Stimulated activated CD8-positive, alpha-beta memory T cell treated with anti-CD3 and anti-CD28 coated beads, Interleukin-7, amount 100 ng/mL, for 1 hour (primary cell): ENCODE measurements at places on chromosomes 5 and 9.

- no peak for DNase-seq
These were observed 41.0 kb downstream of the FGD3 start for GRCh38 chr9:92988215-92988768.

DNA sequence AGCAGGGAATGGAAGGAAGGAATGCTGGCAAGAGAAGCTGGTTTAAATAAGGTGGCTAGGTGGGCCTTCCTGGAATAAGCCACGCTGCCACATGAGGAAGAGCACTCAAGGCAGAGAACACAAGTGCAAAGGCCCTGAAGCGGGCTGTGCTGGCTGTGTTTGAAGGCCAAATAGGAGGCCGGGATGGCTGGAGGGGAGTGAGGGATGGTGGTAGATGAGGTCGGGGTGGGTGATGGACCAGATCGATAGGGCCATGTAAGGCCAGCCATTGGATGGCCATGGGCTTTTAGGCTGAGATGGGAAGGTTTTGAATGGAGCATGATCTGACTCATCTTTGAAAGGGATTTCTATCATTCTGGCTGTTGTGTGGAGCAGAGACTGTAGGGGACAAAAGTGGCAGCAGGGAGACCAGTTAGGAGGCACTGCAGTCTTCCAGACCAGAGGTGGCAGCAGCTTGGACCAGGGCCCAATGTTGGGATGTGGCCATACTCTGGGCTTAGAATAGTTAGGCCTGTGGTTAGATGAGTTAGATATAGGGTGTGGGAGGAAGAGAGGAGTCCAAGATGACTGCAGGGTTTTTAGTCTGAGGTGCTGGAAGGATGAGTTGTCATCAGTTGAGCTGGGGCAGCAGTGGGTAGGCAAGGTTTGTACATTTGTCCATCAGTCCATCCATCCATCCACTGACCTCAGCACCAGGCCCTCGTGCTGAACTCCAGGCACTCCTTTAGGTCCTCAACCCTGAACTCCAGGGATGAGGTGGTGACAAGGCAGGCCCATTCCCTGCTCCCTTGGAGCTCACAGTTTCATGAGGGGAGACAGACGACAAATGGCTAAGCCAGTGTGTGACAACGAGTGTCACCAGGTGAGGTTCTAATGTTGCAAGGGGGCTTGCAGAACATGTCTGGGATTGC is 30.3 kb downstream of the NDST1 start:
- no peak for DNase-seq

DNA sequence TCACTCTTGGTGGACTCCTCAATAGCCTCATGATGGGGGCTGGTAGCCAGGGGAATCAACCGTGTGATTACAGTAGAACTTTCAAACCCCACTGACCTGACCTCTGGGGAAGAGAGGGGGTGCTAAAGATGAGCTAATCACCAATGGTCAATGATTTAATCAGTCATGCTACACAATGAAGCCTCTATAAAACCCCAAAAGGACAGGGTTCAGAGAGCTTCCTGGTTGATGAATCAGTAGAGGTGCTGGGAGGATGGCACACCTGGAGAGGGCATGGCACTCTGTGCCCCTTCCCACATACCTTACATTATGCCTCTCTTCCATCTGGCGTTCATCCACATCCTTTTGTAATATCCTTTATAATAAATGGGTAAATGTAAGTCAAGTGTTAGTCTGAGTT is 8.9 kb upstream of the SH3TC2 start:
- no peak for DNase-seq

GRCh38 chr9:128099231-128099931 is 28.1 kb downstream of the PTGES2 start:
- DNase-seq, result no peak

DNA sequence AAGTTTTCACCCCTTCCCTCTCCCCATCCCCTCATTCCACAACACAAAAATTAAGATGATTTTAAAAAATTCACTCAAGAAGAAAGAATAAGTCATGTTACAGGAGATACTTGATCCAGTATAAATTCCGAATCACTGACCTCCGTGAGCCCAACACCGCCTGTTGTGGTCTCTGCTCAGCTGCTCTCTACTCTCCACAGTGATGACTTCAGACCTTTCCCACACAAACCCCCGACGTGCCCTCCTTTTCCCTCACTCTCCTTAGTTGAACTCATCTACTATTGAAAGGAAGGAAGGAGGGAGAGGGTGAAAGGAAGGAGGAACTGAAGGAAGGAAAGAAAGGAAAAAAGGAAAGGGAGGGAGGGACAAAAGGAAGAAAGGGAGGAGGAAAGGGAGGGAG is 55.1 kb downstream of the ZNF354C start:
- DNase-seq, result no peak

- no peak for DNase-seq
These were observed 8.3 kb upstream of the TGFBI start for GRCh38 chr5:136020383-136021015.

DNA sequence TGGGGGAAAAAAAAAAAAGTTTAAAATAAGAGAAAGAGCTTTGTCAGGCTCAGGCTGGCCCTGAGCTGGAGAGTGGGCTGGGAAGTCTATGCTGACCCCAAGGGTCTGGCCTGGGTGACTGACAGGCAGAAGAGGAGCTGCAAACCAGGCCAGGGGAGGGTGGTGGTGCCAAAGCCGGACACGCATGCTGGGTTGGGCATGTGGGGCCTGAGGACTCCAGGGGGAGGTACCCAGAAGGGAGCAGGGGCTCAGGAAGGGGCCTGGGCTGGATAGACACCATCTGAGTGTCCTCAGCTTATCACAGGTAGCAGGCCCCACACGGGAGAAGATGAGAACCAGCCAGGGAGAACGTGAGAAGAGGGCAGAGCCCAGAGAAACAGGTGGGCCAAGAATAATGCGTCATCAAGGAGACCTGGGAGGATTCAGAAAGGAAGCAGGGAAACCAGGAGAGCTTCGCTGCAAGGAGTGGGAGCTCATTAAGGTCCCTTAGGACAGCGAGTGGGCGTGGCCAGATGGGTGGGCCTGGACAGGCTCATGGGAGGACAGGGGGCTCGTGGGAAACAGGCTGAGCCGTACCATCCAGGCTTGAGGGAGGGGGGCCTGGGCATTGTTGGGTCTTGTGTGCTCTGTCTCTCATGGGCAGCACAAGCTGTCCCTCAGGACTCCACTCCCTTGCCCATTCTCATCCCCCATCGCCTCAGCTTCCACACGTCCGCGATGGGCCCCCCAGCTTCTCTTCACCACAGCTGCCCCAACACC is 16.0 kb downstream of the TMOD1 start:
- DNase-seq, result no peak

DNA sequence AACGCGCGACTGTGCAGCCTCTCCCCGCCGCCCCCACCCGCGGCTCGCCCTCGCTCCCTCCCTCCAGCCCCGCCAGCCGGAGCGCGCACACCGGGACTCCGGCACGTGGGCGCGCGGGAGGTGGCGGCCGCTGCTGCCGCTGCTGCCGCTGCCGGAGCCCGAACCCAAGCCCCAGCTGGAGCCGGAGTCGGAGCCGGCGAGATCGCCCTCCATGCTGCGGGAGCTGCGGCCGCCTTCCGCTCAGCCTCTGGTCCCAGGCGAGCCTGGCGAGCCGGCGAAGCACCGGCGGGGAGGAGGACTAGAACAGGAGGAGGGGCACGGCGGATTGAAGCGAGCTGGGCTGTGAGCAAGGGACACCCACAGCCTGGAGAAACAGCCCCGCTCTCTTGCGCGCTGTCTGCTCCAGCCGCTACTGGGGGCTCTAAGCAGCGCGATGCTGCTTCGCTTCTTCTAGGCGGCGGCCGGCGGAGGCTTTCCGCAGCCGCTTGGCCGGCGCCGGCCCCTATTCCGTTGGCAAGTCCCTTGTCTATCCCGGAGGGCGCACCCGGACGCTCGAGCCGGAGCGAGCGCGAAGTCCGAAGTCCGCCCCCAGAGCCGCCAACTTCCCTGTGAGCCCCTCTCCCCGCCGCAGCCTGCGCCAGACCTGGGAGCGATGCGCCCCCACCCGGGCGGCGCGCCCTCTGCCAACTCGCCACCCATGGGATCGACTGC is 598.7 kb upstream of the SGCD start:
- no peak for DNase-seq

- DNase-seq, result no peak
These were observed 111.4 kb downstream of the LHX2 start for GRCh38 chr9:124122813-124123462.

DNA sequence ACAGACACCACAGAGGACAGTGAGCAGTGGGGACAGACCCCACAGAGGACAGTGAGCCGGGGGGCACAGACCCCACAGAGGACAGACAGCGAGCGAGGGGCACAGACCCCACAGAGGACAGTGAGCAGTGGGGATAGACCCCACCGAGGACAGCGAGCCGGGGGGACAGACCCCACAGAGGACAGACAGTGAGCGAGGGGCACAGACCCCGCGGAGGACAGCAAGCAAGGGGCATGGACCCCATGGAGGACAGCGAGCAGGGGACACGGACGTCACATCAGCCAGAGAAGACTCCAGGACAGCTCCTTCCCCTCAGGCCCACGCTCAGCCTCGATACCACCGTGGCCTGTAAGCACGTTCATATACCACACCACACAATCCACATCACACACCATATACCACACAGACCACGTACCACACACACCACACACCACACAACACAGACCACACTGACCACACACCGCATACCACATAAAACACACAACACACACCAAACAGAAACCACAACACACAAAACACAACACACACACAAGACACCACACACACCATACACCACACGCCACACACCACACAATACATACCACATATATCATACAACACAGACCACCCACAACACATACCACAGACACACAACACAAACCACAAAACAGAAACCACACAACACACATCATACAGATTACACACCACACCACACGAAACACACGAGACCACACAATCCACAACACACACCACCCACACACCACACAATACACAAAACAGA is 5.2 kb upstream of the ZDHHC11 start:
- no peak for DNase-seq

- no peak for DNase-seq
These were observed 1193.7 kb upstream of the CDH18 start for GRCh38 chr5:21181609-21182125.

DNA sequence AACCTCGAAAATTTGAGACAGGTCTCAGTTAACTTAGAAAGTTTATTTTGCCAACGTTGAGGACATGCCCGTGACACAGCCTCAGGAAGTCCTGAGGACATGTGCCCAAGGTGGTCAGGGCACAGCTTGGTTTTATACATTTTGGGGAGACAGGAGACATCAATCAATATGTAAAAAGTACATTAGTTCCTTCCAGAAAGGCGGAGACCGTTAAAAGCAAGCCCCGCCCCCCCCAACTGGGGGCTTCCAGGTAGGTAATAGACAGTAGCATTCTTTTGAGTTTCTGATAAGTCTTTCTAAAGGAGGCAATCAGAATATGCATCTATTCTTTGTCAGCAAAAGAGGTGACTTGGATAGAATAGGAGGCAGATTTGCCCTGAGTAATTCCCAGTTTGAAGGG is 599 bp upstream of the MOCS2 start:
- DNase-seq, result no peak

- no peak for DNase-seq
These were observed 226.6 kb downstream of the SAXO1 start for GRCh38 chr9:18806232-18807080.

- no peak for DNase-seq
These were observed 336.9 kb downstream of the ARHGEF28 start for GRCh38 chr5:73962801-73963425.

DNA sequence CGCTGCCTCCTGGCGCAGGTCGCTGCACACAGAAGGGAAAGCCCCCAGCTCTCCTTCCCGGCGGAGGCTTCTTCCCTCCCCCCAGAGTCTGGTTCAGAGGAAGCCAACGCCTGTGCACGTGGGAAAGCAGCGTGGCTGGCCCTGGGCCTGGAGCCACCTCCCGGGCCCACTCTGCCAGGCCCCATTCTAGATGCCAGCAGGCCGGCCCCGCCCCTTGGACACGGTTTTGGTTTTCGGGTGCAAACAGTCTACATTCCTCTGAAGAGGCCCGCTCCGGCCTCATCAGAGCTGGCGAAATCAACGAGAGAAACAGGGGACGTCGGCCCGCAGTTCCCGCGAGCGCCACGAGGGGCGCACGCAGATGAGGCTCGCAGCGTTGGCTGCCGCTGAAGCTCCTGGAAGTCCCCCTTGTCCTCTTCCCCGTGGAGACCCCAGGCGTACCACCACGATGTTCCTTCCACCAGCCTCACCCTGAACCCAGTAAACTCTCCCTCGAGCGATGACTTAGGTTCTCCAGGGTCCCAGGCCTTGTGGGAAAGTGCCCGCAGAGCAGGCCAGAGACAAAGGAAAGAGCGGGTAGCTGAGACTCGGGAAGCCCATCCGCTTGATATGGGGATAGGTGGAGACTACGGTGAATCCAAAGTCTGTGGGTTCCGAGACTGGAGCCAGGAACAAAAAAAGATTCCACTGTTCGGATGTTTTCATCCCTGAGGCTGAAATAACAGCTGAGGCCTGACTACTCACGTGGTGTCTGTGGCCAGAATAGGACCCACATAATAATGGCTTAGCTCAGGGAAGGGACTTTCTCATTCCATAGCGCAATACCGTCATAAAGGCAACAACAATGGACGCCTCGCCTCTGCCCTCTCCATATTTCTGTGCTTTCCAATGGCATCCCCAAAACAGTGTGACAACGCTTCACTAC is 64.2 kb downstream of the KLF4 start:
- no peak for DNase-seq

DNA sequence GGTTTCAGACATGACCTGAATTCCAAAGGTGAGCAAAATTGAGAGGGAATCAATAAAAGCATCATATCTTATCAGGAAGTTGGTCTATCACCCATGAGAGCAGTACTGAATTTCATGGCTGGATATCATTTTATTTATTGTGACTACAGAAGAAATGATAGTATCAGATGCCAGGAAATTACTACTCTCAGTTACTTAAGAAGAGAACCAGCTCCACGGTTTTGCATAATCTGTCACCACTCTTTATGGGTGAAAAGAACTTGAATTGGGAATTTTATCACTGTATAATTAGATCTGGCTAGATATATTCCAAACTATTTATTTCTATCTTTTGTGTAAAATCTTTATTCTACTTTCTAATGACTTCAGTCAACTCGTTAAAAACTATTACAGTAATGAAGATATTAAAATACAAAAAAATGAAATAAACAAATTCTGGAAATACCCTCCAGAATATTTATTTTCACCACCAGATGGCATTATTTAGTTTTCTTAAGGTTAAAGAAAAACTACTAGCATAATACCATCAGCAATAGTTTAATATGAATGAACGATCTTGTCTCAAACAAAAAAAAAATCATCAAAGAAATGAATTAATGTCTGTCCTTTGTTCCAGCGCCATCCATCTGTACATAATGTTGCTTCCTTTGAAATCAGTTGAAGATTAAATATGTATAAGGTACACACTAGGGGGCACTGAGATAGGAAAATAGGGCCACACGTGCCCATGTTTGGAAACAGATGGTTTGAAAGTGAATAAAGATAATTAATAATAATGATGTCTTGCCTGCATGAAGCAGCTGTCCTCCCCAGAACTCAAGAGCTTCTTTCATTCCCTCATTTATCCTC is 84.7 kb upstream of the SLCO6A1 start:
- no peak for DNase-seq

GRCh38 chr9:127132375-127132774 is 9.9 kb upstream of the ANGPTL2 start:
- DNase-seq, result no peak

GRCh38 chr5:53041071-53041692 is 52.0 kb downstream of the ITGA2 start:
- DNase-seq, result no peak

- no peak for DNase-seq
These were observed 45.5 kb downstream of the SPIN1 start for GRCh38 chr9:88433583-88434255.
